ENCODE measurements at places on chromosomes 5 and 9.
A peak's percentile ranks its signal among the peaks of the same experiment; 100 is the strongest.

GRCh38 chr5:116703941-116704340 is 129.3 kb upstream of the SEMA6A start:
- no peak for DNase-seq

GRCh38 chr9:86116425-86116824 is 17.1 kb upstream of the GOLM1 start:
- DNase-seq = no peak

DNA sequence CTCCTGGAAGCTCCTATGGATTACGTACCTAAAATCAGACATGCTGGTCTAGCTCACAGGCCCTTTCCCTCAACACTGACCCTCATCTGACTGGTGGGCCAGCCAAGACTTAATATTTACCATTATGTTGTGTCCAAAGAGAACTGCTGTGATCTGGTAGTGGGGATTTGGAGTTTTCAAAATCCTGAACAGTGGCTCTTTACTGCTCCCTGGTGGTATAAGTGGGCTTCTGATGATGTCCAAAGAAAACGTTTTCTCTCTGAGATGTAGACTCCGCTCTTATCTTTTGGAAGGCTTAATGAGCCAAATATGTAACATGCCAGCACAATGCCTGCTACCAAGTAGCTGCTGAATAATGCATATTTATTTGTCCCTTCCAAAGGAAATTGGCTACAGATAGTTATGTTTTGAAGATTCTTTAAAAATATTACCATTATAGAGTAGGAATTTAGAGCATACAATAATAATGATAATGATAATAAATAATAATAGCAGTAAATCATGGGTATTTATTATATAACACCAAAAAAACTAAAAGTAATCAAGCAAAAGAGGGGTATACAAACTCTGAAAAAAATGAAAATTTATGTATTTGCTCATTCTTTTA is 406.6 kb upstream of the TNC start:
- DNase-seq = peak; percentile 64

DNA sequence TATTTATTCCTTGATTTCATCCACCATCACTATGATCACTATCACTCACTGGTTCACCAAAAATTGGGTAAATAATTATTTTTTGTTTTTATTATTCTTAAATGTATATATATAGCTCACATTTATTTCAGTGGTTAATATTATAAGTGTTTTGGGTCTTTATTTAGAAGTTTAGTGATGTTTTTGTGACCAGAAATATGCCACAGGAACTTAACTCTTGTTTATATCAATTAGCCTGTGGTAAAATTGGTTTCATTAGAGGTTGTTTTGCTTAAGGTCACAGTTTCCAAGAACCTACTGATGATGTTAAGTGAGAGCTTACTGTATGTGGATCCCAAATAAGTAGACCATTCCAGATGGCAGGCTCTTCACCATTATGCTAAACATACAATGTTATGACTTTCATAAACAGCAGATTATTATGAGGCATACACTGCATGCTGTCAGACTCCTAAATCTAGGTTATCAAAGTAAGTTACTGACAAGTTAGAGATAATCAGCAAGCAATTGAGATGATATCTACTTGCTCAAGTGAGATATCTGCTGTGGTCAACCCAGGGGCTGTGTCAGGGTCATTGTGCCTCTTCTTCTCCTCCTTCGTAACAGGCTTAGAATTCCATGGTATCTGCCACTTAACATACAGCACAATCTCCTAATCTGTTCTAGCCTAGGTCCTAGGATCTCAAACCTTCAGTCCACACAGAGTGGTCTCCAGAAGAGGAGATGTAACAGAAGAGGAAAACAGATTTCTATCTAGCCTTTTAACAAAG is 57.6 kb downstream of the NR3C1 start:
- DNase-seq = no peak

- no peak for DNase-seq
Measured at GRCh38 chr9:137452761-137453642, 6.1 kb downstream of the NSMF start.

DNA sequence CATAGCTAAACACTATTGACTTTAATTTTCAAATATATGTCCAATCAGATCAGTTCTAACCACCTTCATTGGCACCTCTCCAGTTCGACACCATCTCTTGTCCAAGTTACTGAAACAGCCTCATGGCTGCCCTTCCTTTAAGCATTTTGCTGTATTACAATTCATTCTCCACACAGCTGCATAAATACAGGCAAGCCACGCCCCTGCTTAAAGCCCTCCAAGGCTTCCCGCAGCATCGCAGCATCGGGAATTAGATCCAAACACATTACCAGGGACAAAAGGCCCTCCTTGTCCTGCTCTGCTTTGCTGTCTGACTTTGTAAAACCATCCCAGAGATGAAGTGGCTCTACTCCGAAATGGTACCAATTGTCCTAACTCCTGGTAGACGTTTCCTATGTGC is 75.1 kb upstream of the RAI14 start:
- no peak for DNase-seq

GRCh38 chr5:112686675-112687074 is 51.0 kb upstream of the APC start:
- no peak for DNase-seq

- no peak for DNase-seq
Measured at GRCh38 chr5:83957188-83957587, 236.5 kb upstream of the HAPLN1 start.

GRCh38 chr9:115115117-115115880 is 2.7 kb downstream of the TNC start:
- no peak for DNase-seq

All from T47D (cell line).